ENCODE measurements at places on chromosomes 16 and 17. TPM values are rescaled to one million over a fixed set of nuclear protein-coding genes. Genes with fewer than 3 reads are reported as not detected.

GRCh38 chr16:27779641-27780164 lies 229.8 kb downstream of the KATNIP start:
- DNase-seq, result no peak

- DNase-seq, result peak; percentile 19
Measured at GRCh38 chr16:55574811-55575210, 8.3 kb downstream of the CAPNS2 start.

DNA sequence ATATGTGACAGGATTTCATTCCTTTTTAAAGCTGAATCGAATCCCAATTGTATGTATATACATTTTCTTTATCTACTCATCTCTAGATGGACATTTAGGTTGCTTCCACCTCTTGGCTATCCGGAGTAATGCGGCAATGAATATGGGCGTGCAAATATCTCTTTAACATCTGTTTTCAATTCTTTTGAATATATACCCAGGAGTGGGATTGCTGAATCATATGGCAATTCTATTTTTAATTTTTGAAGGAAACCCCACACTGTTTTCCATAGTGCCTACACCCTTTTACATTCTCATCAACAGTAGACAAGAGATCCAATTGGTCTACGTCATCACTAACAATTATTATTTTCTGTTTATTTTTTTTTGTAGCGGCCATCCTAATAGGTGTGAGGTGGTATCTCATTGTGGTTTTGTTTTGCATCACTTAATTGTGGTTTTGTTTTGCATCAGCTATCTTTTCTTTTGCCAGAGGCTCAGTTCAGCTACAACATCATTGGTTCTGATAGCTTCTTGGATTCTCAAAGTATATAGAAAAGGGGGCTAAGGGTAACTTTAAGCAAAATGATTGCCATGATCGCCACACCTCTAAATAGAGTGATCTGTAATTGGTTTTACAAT lies 25.6 kb upstream of the MAP2K6 start:
- no peak for DNase-seq

GRCh38 chr16:50274326-50275097 lies 8.2 kb downstream of the ADCY7 start:
- DNase-seq, result no peak

DNA sequence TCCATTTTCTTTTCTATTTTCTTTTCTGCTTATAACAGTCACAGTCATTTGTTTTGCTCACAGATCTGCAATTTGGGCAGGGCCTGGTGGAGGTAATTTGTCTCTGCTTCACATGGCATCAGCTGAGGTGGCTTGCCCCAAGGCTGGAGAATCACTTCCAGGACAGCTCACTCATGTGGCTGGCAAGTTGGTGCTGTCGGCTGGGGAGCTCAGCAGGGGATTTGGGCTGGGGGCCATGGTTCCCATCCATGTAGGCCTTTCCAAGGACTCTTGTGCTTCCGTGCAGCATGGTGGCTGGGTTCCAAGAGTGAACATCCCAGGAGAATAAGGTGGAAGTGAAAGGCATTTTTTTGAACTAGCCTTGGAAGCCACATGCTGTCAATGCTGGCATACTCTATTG lies 85.7 kb downstream of the MGAT5B start:
- DNase-seq, result no peak

- DNase-seq, result peak; percentile 59
Measured at GRCh38 chr17:32719689-32720088, 157.2 kb downstream of the MYO1D start.

DNA sequence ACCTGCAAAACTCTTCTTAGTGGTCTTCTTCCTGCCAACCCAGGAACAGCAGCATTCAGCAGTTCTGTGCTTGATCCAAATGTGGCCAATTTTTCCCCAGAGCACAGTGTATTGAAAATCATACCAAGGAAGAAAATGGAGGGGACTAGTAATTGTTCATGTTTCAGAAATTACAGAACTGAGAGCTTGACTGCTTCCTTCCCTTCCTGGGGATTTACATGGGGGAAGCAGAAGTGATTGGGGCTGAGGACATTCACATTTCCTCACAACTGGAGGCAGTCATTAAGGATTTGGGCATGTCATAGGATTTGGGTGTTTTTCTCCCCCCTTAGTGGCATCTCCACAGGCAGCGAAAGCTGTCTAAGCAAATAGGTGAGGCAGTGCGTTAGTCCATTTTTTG lies 19.7 kb downstream of the CIITA start:
- DNase-seq, result no peak

CNGB1 gene
- not detected for total RNA-seq

ALOX15 gene
- not detected for total RNA-seq

GRCh38 chr17:80999536-81000333 lies 8.1 kb downstream of the CHMP6 start:
- DNase-seq, result no peak

GRCh38 chr17:21286066-21286770 lies 1.7 kb downstream of the MAP2K3 start:
- peak; percentile 94 for DNase-seq

SEZ6L2 gene
- total RNA-seq, result 6.4 TPM

GRCh38 chr17:9809409-9809808 lies 12.5 kb downstream of the GSG1L2 start:
- DNase-seq, result no peak

GRCh38 chr16:54942353-54942943 lies 11.8 kb downstream of the IRX5 start:
- no peak for DNase-seq

GRCh38 chr16:50146479-50147435 lies 6.3 kb upstream of the TENT4B start:
- DNase-seq, result peak; percentile 41

DNA sequence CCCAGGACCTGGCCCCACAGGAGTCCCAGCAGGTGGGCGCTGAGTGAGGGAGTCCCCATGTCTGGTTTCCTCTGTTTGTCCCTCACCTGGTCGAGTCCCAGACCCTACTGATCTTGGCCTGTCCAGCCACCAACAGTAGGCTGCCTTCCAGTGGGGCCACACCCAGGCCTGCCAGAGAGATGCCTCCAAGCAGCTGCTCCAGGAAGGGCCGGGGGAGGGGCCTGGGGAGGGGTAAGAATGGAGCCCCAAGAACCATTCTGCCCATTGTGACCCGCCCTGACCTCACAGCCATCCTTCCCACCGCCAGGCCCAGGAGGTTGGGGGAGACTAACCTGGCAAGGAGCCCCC lies 736 bp downstream of the SPATA20 start:
- peak; percentile 85 for DNase-seq

SECTM1 gene
- total RNA-seq, result 65.8 TPM

DNA sequence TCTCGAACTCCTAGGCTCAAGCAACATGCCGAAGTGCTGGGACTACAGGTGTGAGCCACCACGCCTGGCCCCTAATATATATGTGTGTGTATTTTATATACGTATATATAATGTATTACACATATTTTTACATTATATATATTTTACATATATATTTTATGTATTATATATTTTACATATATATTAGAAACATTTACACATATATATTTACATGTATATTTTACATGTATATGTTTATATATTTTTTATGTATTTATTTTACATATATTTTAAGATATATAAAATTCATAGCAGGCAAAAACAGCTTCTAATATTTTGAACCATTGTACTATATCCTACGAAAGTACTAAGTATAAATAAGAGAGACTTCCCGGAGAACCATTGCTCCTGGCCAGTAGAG lies 455.1 kb downstream of the XYLT1 start:
- no peak for DNase-seq

DNA sequence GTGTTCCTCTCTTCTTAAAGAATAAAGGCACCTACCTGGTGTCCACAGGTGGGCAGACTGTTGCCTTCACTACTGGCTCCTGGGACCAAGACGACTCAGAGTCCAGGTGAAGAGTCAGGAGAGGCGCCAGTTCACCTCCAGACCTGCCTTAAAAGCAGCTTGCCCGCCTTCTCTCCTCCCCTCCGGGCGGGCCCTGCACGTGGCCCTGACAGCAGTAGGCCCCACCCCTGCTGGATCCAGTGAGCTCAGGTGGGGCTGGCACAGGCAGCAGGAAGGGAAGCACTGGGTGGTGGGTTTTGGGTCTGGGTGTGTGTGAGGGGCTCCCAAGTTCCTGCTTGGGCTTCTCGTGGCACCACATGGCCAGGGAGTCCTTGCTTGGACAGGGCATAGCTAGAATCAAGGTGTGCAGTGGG lies at the start of gene TNS4:
TSS of gene TNS4 (minus strand) at position 125 of the 413 bp plus-strand sequence. CDS start 5,198 bp downstream, outside the sequence.
- no peak for DNase-seq

GRCh38 chr17:50352072-50352692 lies 6.3 kb downstream of the XYLT2 start:
- no peak for DNase-seq

GRCh38 chr16:1708083-1708767 lies 2.2 kb downstream of the MAPK8IP3 start:
- no peak for DNase-seq

RGS9 gene
- 0.96 TPM for total RNA-seq

GRCh38 chr16:54503011-54503855 lies 216.6 kb upstream of the IRX3 start:
- no peak for DNase-seq

TTC19 gene
- 54.7 TPM for total RNA-seq
